Stimulated activated CD4-positive, alpha-beta T cell treated with anti-CD3 and anti-CD28 coated beads, Interleukin-12 subunit alpha, Interleukin-12 subunit beta, amount 100 ng/mL, for 24 hours (primary cell): ENCODE measurements at places on chromosomes 1 and 21.

DNA sequence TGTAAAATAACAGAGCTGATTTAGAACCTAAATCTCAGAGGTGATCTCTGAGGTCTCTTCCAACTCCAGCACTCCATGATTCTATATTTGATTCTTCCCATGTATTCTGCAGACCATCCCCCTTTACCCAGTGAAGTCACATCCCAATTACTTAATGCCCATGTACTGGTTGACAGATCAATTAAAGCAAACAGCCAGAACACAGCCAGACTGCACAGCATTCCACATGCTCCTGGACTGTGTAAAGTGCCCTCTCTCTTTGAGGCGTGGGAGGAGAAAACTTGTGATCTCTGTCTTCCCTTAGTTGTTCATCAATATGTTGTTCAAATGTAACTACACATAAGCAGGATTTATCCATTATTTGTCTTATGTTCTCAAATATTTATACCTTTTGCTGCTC is 18.1 kb downstream of the NOS1AP start:
- no peak for DNase-seq

DNA sequence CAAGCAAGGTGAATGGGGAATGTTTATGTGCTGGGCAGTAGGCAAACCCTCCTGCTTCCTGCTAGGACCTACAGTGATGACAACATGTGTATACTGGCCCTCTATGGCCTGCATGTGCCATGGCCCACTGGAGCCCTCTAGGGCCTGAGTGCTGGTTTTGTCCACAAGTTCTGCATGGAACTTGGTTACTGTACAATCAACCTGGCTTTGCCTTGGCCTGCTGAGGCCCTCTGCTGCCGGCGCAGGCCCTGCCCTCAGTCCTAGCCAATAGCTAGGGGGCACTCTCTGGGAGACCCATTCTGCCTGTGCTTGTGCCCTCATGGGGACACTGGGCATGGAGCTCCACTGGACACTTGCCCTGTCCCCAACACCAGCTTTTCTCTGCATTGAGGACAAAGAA is 138.6 kb upstream of the NGF start:
- no peak for DNase-seq

DNA sequence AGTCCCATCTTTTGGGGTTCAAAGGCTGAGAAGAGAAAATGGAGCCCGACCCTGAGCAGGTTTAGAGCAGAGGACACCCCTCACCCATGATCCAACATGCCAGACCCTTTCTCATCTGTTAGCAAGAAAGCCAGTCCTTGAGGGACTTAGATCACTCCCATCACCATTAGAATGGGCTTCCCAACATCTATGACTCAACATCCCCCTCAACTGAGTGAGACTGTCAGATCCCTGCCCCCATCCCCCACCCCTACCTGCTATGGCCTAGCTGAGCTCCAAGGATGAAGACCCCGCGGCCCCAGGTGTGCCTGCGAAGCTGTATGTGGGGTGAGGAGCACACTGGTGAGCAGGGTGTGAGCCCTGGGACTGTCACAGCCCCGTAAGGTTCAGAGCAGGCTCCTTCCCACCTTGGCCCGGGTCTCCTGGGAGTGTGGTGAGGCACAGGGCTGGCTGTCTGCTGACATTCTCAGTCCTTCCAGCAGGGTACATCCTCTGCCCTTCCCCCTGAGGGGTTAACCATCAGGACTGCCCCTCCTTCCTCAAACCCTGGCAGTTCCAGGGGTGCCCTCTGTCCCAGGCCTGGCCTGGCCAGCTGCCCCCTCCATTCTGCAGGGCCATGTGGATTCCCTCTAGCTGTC is 21.4 kb upstream of the BLACAT1 start:
- DNase-seq, result no peak

DNA sequence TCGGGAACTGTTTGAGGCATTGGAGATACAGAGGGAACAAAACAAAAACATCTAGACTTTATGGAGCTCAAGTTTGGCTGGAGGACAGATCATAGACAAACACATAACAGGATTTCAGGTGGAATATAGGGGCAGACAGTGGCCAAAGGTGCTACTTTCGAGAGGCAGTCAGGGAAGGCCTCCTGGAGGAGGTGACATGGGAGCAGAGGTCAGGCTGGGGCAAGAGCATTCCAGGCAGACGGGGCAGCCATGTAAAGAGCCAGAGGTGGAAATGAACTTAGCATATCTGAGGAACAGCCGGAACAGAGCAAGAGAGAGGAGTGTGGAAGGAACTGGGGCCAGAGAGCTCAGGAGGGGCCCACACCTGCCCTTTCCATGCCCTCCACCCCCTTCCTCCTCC is 122.3 kb downstream of the DMRTB1 start:
- DNase-seq, result no peak

- no peak for DNase-seq
Measured at GRCh38 chr1:88985692-88986091, 6.7 kb downstream of the KYAT3 start.

DNA sequence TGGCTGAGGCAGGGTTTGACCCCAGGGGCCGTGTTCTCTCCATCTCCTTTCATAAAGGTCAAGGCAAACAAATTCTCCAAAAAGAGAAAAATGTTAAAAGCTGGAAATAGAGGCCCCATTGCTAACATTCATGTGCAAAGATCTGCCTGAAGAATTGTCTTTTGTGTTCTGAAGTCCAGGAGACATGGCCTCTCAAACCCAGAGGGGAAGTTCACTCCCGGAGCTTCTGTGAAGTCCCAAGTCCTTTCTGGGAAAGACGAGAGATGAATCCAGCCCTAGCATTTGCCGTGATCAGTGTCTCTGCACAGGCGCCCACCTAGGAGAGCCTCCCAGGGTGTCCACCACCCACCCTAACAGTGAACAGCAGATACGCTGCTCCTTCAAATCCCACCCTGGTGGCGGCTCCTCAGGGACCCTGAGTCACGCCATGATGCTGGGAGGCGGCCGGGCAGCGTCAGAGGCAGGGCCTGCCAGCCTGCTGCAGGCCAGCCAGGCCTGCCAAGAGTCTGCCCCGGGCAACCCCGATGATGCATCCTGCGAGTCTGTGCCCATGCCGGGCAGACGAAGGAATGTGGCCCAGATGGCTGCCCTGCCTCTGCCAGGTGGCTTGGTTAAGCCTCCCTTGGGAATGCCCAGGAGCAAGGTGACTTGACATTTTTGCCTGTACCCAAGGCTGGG is 5.2 kb upstream of the C2CD2 start:
- no peak for DNase-seq

DNA sequence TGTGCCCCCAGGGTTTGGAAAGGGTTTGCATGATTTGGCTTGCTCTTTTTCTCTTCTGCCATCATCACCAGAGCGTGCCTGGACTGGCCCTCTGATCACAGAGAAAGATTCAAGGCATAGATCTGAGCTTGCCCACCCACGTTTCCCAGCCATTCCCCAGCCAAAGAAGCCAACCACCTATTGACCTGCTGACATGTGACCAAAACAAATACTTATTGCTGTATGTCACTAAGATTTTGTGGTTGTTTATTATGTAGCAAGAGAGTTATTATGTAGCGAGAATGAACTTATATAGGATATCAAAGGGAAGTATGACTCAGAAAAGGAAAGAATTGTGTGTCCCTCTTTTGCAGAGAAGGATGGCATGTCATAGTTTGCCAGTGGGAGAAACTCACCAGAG is 59.9 kb downstream of the UBE2U start:
- DNase-seq, result no peak

GRCh38 chr1:208868554-208868953 is 624.4 kb upstream of the PLXNA2 start:
- no peak for DNase-seq

- DNase-seq, result no peak
Measured at GRCh38 chr1:231800108-231800507, 173.5 kb downstream of the DISC1 start.

GRCh38 chr1:83718338-83718737 is 280.6 kb downstream of the TTLL7 start:
- DNase-seq, result no peak

DNA sequence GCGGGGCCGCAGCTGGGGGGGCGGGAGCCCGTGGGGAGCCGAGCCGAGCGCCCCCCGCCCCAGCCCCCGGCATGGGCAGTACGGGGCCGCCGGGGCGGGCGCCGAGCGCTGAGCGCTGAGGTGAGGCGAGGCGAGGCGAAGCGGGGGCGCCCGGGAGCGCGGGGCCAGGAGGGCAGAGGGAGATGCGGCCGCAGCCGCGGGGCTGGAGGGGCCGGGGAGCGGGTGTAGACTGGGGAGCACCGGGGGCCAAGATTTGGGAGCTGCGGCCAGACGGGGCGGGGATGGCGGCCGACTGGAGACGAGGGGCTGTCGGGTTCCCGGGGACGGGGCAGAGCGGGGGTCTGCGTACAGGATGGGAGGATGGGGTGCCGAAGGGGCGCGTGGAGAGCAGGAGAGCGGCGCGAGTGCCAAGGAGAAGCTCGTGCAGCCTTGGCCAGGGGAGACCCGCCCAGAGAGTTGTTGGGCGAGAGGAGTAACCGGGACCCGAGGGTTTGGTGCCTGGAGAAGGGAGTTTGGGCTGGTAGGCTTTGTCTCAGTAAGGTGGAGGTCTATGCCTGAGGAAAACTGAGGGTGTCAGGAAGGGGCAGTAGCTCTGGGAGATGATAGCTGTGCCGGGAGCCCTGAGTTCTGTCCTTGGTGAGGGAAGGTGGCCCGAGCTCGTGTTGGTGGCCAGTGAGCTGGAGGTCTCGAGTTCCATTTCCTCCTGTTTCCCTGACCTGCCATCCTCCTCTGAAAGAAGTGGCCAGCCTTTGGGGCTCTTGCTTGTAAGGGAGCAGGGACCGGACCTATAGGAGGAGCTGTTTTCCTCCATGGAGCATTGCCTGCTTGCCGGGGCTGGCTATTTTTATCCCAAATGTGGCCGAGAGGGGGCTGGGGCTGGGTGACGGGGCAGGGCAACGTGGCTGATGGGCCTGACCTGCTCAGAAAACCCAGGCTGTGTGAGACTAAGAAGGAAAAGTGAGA is 539 bp downstream of the ATP8B2 start:
- no peak for DNase-seq

- DNase-seq, result no peak
Measured at GRCh38 chr1:160581961-160582360, 2.7 kb upstream of the CD84 start.

GRCh38 chr21:41713495-41714281 is 53.2 kb downstream of the RIPK4 start:
- no peak for DNase-seq

DNA sequence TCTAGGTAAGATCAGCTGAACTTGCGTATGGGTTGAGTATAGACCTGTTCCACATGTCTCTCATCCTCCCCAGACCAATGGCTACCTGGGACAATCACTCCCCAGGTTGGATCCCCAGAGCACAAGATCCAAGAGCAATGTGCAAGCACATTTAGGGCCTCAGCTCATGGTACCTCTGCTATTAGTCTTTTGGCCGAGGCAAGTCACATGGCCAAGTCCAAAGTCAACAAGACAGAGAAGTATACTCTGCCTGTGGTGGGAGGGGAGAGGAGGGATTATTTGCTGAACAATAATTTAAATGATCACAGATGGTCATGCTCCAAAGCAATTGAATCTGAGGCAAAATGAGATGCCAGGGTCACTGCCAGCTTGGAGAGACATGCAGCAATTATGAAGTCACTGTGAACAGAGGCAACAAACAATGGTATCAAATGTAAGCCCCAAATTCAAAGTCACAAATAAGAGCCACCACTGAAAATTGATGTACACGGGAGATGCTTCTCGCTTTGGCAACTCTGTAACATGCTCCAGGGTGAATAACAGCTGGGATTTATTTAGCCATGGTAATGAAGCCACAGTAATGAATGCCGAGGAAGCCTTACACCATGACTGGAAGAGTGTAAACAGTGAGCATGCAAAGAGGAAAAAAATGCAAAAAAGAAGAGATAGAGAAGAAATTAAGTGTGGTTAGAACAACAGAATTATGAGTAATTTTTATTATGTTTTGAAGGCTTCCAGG is 149.1 kb downstream of the ZNF281 start:
- no peak for DNase-seq
